Activated CD4-positive, alpha-beta T cell treated with anti-CD3 and anti-CD28 coated beads, Interleukin-2, Interleukin-4, amounts not matched to agents 100 ng/mL and 50 ng/mL, durations not matched to agents 16 hours and 8 hours (primary cell): ENCODE measurements at places on chromosomes 2 and 18.

DNA sequence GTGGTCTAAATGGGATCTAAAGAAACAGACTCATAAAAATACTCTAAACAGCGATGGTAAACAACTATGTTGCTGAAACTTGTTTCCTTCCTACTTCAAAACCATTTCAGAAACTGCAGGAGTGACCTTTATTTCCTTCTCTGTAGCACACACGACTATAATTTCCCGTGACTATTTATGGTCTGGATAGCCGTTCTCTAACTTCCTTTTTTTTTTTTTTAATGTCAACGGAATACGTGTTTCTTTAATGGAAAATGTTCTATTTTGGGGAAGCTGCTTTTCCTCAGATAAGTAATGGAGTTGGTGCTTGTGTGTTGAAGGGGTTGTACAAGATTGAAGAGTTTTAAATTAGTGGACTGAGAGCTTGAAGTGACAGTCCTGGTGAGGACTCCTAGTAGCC is 224.1 kb downstream of the PHLPP1 start:
- DNase-seq, result no peak

- DNase-seq, result no peak
These were observed 17.4 kb downstream of the ZNF521 start for GRCh38 chr18:25334588-25334987.

- no peak for DNase-seq
These were observed 75.3 kb downstream of the VSNL1 start for GRCh38 chr2:17615728-17616351.

GRCh38 chr18:77341527-77342325 is 92.1 kb downstream of the GALR1 start:
- no peak for DNase-seq

GRCh38 chr18:8603663-8604520 is 5.3 kb upstream of the RAB12 start:
- no peak for DNase-seq

GRCh38 chr2:190980630-190981209 is 33.3 kb downstream of the STAT1 start:
- DNase-seq, result no peak

GRCh38 chr2:97935719-97936161 is 60.0 kb downstream of the TMEM131 start:
- DNase-seq, result no peak

DNA sequence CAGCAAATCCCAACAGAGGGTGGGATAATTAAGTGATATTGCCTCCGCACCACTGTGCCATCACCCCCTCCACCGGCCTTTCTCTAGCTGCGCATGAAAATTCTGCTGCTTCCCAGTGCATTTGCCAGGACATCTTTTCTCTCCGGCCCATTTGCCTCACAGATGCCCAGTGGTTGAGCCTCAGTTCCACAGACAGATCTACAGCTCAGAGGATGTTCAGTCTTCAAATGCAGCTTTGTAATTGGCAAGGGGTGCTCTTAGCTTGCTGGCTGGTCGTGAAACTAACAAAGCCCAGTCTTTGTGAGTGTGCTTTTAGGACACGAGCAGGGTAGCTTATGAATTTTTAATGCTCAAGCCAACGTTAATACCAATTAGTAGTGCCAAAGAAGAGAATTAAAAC is 253.3 kb upstream of the REV1 start:
- DNase-seq, result no peak

DNA sequence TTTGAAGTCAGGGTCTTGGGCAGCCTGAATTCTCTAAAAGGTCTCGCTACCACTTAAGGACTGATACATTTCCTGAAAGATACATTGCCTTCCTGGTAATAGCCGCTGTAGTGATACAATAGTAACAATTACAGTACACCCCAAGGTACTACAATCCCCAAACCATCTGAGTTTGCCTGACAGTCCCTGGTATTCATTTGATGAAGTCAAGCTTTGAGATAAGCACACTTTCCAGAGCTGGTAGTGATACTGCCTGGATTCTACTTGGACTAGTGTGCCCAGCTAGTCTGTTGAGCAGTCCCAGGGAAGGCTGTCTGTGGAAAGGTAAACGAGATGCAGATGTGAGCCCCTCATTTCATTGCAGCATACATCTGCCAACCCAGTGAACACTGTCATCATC is 24.4 kb upstream of the ITGB6 start:
- DNase-seq, result no peak

- DNase-seq, result no peak
These were observed 38.0 kb downstream of the RNF152 start for GRCh38 chr18:61854578-61855448.

GRCh38 chr18:9696112-9696511 is 12.0 kb upstream of the RAB31 start:
- no peak for DNase-seq
